ENCODE measurements at places on chromosomes 6 and 20.

- no peak for DNase-seq
Observed at GRCh38 chr20:58308680-58309527, 611 bp upstream of the RAB22A start.

DNA sequence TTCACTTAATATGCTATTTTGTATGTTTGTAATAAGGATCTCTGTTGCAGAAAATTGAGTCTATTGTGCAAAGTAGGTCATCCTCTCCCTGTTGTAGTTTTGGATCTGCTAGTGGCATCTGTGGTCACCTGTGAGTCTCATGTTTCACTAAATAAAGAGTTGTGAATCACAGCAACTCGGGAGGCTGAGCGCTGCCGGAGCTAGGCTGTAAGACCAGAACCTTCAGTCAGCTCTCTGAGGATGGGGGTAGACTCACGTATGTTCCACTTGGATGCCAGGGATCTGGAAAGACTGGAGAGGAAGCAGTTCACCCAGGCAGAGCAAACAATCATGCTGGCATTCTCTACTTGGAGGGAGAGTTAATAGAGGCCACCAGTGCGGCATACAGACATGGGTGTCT is 187.3 kb upstream of the FOXA2 start:
- DNase-seq = no peak

GRCh38 chr6:30719791-30720737 is at the start of gene TUBB:
Gene TUBB (plus strand): TSS chr6:30720352. CDS start chr6:30720507, 155 bp downstream.
- DNase-seq = peak; percentile 94

DNA sequence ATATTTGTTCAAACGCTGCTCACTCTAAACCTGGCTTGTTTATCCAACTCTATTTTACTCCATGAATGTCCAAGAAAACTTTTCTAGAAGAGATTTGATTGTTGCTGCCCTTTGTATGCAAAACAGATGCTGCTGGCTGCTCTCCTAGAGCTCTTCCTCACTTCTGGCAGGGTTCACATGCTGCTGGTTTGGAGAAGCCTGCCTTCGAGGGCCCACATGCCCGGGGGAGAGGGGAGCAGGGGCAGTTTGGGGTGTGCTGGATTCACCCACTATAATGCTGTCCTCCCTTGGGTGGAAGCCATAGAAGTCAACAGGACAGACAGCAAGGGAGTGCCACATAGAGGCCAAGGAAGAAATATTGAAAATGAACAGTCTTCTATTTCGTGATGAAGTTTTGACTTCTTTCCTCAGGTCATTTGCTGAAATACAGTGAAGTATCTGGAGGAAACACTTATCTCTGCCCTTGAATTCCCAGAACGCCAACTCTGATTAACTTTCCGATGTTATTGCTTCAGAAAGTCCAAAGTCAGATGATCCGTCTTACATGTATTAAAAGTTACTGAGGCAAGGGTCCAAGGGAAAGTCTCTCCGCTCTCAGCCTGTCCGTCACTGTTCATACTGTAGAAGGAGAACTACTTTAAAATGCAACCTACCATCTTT is 32.4 kb downstream of the LY86 start:
- no peak for DNase-seq

- no peak for DNase-seq
Observed at GRCh38 chr20:25125636-25126035, 43.7 kb upstream of the VSX1 start.

GRCh38 chr6:24766680-24767462 is 7.9 kb upstream of the GMNN start:
- DNase-seq = no peak

DNA sequence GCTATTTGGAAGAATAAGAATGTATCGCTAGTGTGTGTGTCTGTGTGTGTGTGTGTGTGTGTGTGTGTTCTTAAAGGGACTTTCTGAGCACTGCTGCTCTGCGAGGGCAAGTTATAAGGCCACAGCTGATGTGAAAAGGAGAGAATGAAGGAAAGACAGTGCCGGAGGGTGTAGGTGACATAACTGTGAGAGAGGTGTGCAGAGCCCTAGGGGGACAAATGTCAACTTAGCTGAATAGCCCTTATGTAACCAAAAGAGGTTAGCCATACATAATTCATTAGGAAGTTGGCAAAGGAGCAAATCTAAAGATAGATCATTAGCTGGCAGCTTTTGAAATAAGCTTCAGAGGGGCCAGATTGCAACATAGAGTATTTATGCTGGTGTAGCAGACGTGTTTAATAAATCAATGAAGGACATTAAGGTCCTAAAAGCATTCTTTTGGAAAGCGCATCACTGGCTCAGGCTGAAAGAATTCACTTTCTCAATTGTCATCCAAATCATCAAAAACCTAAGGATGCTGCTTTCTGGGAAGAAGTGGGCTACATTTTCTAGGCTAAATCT is 81.0 kb downstream of the NDUFAF5 start:
- no peak for DNase-seq

GRCh38 chr6:55853008-55854001 is 22.1 kb downstream of the BMP5 start:
- DNase-seq = no peak

GRCh38 chr6:6346427-6347023 is 26.1 kb upstream of the F13A1 start:
- DNase-seq = no peak

DNA sequence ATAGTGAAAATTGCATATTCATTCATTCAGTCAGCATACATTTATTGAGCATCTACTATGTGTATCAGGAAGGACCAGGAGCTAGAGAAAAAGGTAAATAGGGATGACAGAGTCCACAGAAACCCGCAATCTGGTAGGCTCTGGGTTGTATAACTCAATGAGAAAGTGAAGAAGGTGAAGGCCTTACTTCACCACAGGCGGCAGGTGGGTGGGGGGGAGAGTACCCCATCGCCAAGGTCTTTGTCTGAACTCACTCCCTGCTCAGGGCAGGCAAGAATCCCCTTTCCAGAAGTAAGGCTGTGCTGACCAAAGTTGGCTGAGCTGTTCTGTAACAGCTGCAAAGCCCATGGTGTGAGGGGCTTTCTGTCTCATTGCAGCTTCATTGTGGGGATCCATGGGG is 81.3 kb downstream of the CDH26 start:
- no peak for DNase-seq

DNA sequence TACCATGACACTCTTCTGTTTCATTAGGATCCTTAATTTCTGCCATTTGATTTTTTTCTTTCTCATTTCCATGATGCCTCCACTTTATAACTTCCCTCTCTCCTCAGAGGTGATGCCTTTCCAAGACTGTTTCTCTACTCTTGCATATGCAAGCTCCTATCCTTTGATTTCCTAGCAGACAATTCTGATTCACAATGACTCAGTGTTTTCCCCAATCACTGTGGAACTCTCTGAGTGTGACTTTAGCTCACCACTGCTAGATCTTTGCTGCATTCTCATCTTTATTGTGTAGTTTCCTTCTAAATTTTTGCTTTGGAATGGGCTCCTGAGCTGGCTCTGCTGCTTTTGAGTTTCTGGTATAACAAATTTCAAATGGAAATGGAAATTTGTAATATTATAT is 184.9 kb downstream of the TINAG start:
- DNase-seq = no peak

- DNase-seq = no peak
Observed at GRCh38 chr20:58981628-58982364, 740 bp downstream of the NELFCD start.

GRCh38 chr6:132017942-132018341 is 66.8 kb upstream of the CCN2 start:
- DNase-seq = no peak

DNA sequence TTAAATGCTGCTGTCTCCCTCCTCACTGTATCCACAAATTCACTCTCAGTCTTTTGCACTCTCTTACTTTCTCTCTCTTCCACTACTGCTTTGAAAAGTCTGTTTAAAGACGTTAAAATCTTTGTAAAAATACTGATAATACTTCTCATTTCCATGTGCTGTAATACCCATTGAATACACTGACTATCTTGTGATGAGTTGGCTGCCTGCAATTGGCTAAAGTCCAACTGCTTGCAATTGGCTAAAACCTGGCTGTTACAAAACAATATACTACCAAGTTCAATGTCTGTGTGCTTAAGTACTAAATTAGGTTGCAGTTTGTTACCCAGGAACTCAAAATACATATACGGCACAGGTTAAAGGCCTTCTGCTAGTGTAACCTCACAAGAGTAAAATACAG is 264.8 kb downstream of the THBS2 start:
- DNase-seq = no peak

GRCh38 chr20:50572938-50573777 is 63.0 kb downstream of the PTPN1 start:
- no peak for DNase-seq

- no peak for DNase-seq
Observed at GRCh38 chr20:37690626-37691369, 3.0 kb upstream of the CTNNBL1 start.

GRCh38 chr6:43793875-43794242 is 23.8 kb downstream of the VEGFA start:
- DNase-seq = no peak

DNA sequence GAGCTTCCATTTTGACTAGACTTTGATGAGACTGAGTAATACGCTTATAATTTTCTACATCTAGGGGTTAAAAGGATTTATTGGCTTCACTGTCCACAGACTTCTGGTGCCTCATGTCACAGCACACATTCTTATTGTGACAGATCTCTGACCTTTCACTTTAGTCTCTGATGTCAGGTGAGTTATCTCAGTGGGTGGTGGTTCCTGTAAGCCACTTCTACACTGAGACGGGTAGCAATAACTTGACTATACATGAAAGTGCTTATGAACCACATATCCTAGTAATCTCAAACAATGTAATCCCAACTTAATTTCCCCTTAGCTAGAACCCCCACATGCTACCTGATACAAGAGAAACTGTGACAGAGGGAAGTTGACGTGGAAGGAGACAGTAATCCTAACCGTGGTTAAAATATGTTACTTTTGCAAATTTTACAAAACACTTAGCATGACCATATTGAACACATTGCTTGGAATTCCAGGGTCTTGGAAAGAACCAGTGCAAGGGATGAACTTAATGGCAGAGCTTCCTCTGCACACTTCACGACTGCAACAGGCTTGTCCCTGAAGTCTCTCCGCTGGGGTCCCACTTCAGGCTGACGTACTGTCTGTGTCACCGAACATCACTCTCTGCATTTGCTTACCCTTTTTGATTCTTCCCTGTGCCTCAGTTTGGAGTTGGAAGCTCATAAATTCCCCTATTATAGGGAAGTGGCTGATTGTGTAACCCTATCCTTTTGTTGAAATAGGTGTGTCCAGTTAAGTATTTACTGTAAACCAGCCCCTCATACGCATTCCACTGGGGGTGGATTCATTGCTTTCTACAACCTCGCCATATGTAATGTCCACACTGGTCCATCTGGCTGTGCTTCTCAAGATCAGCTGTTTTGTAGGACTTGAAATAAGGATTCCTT is 6.4 kb upstream of the TRIM40 start:
- no peak for DNase-seq

All from stimulated activated CD4-positive, alpha-beta T cell treated with anti-CD3 and anti-CD28 coated beads, TNF-alpha, amount 100 ng/mL, for 48 hours (primary cell).